ENCODE measurements at places on chromosomes 1 and 21. TPM values are rescaled to one million over a fixed set of nuclear protein-coding genes. Genes with fewer than 3 reads are reported as not detected.

Gene CYP4A22
- not detected for total RNA-seq

Gene VAV3
- 2.3 TPM for total RNA-seq

Gene FMN2
- not detected for total RNA-seq

Gene NTMT2
- total RNA-seq, result not detected

Gene ANKRD34A
- 4.6 TPM for total RNA-seq

Gene KRTAP19-1
- total RNA-seq, result not detected

All from activated CD4-positive, alpha-beta memory T cell treated with anti-CD3 and anti-CD28 coated beads for 36 hours (primary cell).